ENCODE measurements at places on chromosomes 2 and 18. TPM values are rescaled to one million over a fixed set of nuclear protein-coding genes. Genes with fewer than 3 reads are reported as not detected.
A peak's percentile ranks its signal among the peaks of the same experiment; 100 is the strongest.

Gene PROC
- not detected for total RNA-seq

Gene PHLPP1
- total RNA-seq, result 43.5 TPM

DNA sequence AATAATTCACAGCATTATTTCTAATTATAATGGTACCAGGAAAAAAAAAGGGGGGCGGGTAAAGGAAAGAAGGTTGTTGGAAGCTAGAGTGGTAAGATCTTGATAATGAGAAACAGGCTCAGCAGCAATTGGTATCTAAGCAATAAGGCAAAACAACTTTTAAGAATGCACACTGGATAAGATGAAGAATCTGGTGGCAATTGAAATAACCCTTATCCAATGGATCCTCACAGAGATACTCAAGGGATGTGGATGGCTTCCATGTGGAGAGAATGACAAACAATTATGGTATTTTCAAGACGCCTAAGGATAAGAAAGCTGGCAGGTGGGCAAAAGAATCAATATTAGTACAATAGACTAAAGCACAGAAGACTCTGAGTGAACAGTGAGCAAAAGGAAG, 153.6 kb downstream of the UPP2 start:
- H3K27me3 ChIP-seq, result no peaks in the 10 kb centered on the region
- no peak overlapping the region for H3K27ac ChIP-seq
- no peak for DNase-seq
- no peak overlapping the region for H3K4me3 ChIP-seq
- no peaks in the 10 kb centered on the region for H3K36me3 ChIP-seq

DNA sequence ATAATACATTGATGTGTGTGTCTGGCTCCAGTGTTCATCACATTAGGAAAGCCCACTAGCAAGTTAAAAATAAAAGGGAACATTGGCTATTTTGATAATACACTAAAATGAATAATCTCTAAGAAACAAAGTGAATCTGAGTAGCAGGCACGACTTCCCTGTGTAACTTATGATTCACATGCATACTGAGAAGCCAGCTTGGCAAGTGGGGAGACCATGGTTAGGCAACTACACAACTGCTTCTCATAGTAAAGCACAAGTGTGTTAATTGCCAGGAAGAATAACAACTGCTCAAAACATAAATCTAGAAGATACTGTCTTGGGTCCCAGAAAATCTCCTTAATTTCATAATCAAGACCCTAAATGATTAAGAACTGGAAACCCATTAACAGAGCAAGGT, 4.0 kb downstream of the MYO5B start:
- peaks cover 10% of the 10 kb centered on the region for H3K4me1 ChIP-seq
- H3K27me3 ChIP-seq, result peaks cover 16% of the 10 kb centered on the region
- no peaks in the 10 kb centered on the region for H3K36me3 ChIP-seq
- no peak overlapping the region for H3K4me3 ChIP-seq
- DNase-seq, result no peak

DNA sequence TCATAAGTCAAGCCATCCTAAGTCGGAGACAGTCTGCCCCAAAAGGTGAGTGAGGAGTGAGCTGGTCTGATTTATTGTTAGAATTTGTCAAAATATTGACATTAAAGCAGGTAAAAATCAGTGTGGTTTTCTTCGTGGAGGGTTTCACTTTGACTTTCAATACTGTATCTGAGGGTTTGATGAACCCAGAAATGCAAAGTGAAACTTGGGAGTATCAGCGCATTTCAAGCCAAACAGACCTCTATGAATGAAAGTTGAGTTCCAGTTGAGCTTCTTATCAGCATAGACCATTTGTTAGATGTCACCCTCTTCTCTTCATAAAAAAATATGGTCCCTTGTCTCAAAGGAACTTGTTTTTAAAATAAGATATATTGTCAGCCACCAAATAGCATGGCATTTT, 21.7 kb upstream of the CXCR4 start:
- H3K27me3 ChIP-seq, result no peaks in the 10 kb centered on the region
- no peak for DNase-seq
- H3K27ac ChIP-seq, result no peak overlapping the region
- no peak overlapping the region for H3K4me3 ChIP-seq
- H3K36me3 ChIP-seq, result no peaks in the 10 kb centered on the region

DNA sequence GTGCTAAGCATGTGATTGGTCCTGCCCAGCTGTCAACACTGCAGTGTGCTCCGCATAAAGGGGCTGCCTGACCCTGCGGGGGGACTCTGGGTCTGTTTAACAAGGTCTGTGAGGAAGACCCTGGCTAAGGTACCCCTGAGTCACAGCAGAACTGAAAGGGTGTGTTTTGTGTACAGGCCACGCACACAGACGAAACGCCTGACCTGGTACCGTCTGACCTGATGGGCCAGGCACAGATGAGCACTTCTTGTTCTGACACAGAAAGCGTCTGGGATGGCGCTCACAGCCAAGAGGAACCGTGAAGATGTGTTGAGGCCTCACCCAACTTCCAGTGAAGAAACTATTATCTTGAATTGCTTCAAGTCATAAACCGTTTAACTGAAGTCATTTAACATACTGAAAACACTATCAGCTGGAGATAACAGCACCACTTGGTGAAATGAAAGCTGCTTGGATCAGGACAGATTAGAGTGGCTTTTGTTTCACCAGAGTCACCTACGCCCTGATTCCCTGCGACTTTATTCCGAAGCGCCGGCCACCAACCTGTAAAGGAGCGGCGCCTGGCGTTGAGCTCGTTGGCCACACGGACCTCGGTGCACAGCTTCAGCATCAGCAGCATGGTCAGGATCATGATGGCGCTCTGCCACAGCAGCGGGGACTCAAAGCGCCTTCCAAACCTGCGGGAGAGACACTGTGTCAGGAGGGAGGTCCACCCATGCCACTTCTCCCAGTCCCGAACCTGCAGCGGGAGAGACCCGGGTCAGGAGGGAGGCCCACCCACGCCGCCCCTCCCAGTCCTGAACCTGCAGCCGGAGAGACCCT, 8.5 kb downstream of the SLC66A2 start:
- H3K4me3 ChIP-seq, result no peak overlapping the region
- H3K4me1 ChIP-seq, result no peaks in the 10 kb centered on the region
- H3K27me3 ChIP-seq, result no peaks in the 10 kb centered on the region
- no peak overlapping the region for H3K27ac ChIP-seq
- H3K36me3 ChIP-seq, result no peaks in the 10 kb centered on the region
- DNase-seq, result no peak

DNA sequence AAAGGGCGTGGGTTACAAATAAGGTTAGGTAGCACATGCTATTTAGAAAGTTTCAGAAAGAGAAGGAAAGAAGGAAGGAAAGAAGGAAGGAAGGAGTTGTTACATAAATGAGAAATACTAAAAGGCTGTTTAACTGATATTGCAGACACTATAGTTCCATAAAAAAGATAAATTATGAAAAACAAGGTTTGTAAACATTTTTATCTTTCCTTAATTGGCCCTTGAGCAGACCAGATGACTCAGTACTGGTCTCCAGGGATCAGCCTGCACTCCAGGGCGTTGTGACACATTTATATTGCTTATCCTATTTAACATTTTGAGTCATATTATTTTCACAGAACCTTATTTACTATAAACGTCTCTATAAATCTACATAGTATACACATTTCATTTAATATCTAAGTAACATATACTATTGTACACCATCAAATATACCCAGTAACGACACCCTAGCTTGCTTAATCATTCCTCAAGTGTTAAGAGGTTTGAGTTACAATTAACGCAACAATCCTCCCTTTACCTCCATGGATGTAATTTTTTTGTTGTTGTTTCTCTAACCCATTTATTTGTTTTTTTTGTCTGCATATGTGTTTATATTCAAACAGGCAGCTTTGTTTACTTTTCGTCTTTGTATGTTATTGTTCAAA, 2.8 kb upstream of the RAB31 start:
- no peaks in the 10 kb centered on the region for H3K27me3 ChIP-seq
- H3K27ac ChIP-seq, result no peak overlapping the region
- H3K4me1 ChIP-seq, result peaks cover 30% of the 10 kb centered on the region

GRCh38 chr2:202530038-202530437, 104.7 kb upstream of the FAM117B start:
- H3K27me3 ChIP-seq, result no peaks in the 10 kb centered on the region
- DNase-seq, result no peak
- no peaks in the 10 kb centered on the region for H3K4me1 ChIP-seq
- H3K36me3 ChIP-seq, result no peaks in the 10 kb centered on the region
- H3K4me3 ChIP-seq, result no peak overlapping the region

Gene TSPYL6
- not detected for total RNA-seq

- H3K27me3 ChIP-seq, result no peaks in the 10 kb centered on the region
- H3K27ac ChIP-seq, result no peak overlapping the region
- DNase-seq, result no peak
- H3K4me3 ChIP-seq, result no peak overlapping the region
- H3K4me1 ChIP-seq, result no peaks in the 10 kb centered on the region
These were observed 27.0 kb downstream of the TMEM182 start for GRCh38 chr2:102788885-102789260.

- DNase-seq, result no peak
- H3K4me3 ChIP-seq, result no peak overlapping the region
- H3K27me3 ChIP-seq, result peaks cover 3% of the 10 kb centered on the region
- no peak overlapping the region for H3K27ac ChIP-seq
These were observed 212.3 kb downstream of the BCL2 start for GRCh38 chr18:63107171-63107845.

- H3K4me3 ChIP-seq, result no peak overlapping the region
- no peak overlapping the region for H3K27ac ChIP-seq
- H3K4me1 ChIP-seq, result peaks cover 10% of the 10 kb centered on the region
These were observed 10.5 kb downstream of the EVX2 start for GRCh38 chr2:176072951-176073904.

DNA sequence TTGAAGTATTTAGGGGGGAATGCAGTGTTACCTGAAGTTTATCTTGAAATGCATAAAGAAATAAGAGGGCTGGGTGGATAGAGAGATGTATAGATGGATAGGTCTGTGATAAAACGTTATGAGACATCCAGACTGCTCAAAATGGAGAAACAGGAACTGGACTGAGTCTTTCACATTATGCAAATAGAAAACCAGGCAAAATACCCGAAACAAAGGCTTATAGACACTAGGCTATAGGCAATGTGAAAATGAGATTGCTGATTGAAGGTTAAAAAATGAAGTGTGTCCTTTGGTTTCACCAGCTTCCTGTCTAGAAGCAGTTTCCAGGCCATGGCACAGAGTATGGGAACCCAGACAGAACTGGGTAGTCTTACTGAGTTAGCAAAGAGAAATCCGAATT, 24.9 kb upstream of the SLC3A1 start:
- no peak for DNase-seq
- no peaks in the 10 kb centered on the region for H3K4me1 ChIP-seq
- no peaks in the 10 kb centered on the region for H3K27me3 ChIP-seq
- no peak overlapping the region for H3K27ac ChIP-seq
- no peak overlapping the region for H3K4me3 ChIP-seq
- no peaks in the 10 kb centered on the region for H3K36me3 ChIP-seq

Gene KDSR
- total RNA-seq, result 50.4 TPM

- DNase-seq, result no peak
- H3K27ac ChIP-seq, result no peak overlapping the region
- no peaks in the 10 kb centered on the region for H3K36me3 ChIP-seq
- H3K4me3 ChIP-seq, result no peak overlapping the region
- no peaks in the 10 kb centered on the region for H3K27me3 ChIP-seq
These were observed 20.0 kb downstream of the PHLPP1 start for GRCh38 chr18:62735387-62735786.

Gene HPCAL1
- total RNA-seq, result 118 TPM

- H3K27ac ChIP-seq, result no peak overlapping the region
- H3K4me1 ChIP-seq, result no peaks in the 10 kb centered on the region
- no peaks in the 10 kb centered on the region for H3K27me3 ChIP-seq
- no peaks in the 10 kb centered on the region for H3K36me3 ChIP-seq
These were observed 20.0 kb upstream of the OTOS start for GRCh38 chr2:240160291-240161086.

Gene ENOSF1
- 137 TPM for total RNA-seq

DNA sequence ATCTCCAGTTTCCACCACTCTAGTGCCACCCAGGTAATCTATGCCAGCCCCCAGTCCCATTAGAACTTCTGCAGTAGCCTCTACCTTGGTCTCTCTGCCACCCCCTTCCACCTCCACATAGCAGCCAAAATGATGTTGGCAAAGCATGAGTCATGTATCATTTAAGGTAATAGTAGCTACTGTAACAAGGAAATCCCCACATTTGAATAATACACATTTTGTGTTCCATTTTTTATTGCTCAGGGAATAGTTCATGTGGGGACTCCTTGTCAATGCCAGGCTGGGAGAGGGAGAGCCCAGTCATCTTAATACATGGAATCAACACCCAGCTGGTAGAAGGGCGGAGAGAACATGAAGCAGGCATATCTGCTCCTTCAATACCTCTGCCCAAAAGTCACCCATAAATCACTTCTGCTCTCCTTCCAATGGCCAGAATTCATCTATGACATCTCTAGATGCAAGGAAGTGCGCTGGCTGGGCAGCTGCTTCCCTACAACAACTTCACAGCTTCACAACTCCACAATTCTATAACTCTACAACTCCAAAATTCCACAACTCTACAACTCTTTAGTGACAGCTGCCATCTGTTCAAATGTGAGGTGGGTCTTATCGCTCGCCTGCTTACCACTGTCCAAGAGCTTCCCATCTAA, 70.6 kb upstream of the GLS start:
- no peak overlapping the region for H3K27ac ChIP-seq
- H3K4me3 ChIP-seq, result no peak overlapping the region

Gene CNGA3
- 0.28 TPM for total RNA-seq

- no peaks in the 10 kb centered on the region for H3K36me3 ChIP-seq
- H3K27me3 ChIP-seq, result no peaks in the 10 kb centered on the region
- no peaks in the 10 kb centered on the region for H3K4me1 ChIP-seq
- H3K27ac ChIP-seq, result peak overlapping the region; percentile 43
- no peak for DNase-seq
- H3K4me3 ChIP-seq, result no peak overlapping the region
These were observed 270.1 kb downstream of the ETAA1 start for GRCh38 chr2:67667054-67667908.

DNA sequence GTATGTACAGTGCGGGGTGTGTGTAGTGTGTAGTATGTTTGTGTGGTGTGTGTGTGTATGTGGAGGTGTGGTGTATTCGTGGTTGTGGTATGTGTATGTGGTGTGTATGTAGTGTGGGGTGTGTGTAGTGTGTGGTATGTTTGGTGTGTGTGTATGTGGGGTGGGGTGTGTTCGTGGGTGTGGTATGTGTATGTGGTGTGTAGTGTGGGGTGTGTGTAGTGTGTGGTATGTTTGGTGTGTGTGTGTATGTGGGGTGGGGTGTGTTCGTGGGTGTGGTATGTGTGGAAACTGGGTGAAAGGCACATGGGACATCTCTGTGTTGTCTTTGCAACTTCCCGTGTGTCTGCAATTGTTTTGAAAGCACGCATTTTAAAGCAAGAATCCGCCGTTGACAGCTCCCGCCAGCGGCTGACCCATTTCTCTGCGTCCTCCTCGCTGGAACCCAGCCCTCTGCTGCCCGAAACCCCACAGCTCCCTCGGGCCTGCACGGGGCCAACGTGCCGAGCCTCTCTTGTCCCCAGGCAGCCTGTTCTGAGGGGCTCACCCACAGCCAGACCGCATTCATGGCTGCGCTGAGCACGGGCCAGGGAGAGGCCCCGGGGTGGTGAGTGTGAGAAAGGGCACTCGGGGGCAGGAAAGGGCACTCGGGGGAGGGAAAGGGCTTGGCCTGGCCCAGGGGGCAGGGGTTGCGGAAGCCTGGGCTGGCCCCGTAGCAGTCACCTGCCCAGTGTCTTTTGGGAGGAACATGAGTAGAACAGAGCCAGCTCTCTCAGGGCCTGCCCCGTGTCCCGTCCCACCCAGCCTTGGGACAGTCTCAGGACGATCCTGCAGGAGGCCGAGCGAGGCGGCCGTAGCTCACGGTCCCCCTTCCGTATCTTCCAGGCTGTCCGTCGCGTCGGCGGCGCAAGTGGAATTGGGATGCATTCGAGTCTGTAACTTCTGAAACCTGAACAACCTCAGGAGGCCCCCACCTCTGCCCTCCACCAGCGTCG, 61.4 kb downstream of the TWIST2 start:
- H3K4me3 ChIP-seq, result no peak overlapping the region
- H3K27ac ChIP-seq, result no peak overlapping the region
- no peaks in the 10 kb centered on the region for H3K27me3 ChIP-seq
- no peaks in the 10 kb centered on the region for H3K36me3 ChIP-seq
- DNase-seq, result no peak

Gene VWC2L
- total RNA-seq, result 0.06 TPM
